ENCODE measurements at places on chromosomes 5 and 9.

- DNase-seq, result no peak
These were observed 48.9 kb upstream of the PPARGC1B start for GRCh38 chr5:149681252-149681651.

- no peak for DNase-seq
These were observed 386.3 kb downstream of the DIRAS2 start for GRCh38 chr9:90256345-90256744.

DNA sequence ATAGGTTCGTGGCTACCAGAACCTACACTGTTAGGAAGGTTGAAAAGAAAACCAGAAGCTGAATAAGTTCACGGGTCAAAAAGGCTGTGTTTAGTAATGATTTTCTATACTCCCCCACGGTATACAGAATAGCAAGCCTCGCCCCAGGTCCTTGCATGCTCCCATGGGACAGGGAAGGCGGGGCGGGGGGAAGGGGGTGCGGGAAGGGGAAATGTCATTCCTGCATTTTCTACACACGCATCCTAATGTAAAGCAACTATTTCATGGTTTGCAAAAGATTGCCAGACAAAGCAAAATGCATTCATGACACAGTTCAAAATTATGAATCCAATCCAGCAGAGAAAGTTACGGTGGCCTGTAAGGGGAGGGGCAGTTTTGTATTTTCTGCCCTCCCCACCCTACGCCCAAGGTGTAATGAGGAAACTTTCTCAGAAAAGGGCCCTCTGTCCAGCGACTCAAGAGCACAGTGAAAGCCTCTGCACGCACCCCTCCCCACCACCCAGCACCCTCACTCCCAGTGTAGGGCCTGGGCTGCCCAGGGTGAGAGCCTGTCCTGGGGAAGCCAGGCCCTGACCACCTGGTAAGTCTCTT is 105.2 kb downstream of the ROR2 start:
- DNase-seq, result no peak

DNA sequence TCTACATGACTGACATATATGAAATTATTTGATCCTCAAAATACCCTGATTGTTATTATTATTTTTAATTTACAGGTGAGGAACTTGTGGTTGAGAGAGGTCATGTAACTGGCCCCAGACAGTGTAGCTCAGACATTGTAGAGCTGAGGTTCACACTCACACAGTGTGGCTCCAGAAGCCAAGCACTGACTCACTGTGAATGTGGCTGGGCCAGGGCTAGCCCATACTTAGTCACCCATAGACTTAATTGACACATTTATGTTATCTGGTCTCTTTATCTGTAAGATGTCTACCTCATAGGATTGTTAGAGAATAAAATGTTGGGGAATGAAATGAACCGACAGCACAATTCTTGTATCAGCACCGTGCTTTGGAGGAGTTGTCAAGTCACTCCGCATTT is 24.9 kb upstream of the CCDC112 start:
- DNase-seq, result no peak

- DNase-seq, result no peak
These were observed 246.9 kb upstream of the PTGER4 start for GRCh38 chr5:40432836-40433235.

- no peak for DNase-seq
These were observed 19.8 kb downstream of the FAM151B start for GRCh38 chr5:80507663-80508062.
